MG63 (cell line): ENCODE measurements at places on chromosomes 12 and 14. TPM values are rescaled to one million over a fixed set of nuclear protein-coding genes. Genes with fewer than 3 reads are reported as not detected.

GRCh38 chr12:71973687-71974086 is 35.0 kb downstream of the TPH2 start:
- no peak for DNase-seq

- no peak for DNase-seq
Measured at GRCh38 chr12:51381226-51382079, 9.8 kb downstream of the GALNT6 start.

- DNase-seq = no peak
Measured at GRCh38 chr12:2509137-2509536, 285.6 kb upstream of the FKBP4 start.

DNA sequence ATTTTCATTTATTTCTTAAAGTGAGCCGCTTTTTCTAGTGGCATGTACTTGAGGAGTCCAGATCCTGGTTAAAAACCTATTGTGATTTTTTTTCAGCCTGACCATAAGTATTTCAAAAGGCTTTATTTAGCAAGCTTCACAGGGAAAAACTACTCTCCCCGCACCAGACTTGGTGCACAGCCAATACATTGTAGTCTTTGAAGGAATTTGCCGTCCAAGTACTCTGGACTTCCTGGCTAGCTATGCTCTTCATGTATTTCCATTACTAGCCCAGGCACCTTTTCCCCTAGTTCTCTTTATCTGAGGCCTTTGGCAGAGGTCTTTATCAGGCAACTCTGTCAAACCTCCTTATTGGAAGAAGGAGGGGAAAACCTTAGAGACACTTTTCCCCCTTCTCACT is 234.7 kb downstream of the CCDC91 start:
- DNase-seq = no peak

GRCh38 chr12:92784797-92785562 is 82.2 kb downstream of the PLEKHG7 start:
- DNase-seq = no peak

GRCh38 chr12:13444076-13444475 is 247.6 kb downstream of the EMP1 start:
- no peak for DNase-seq

- no peak for DNase-seq
Measured at GRCh38 chr14:64061706-64062105, 208.9 kb downstream of the SYNE2 start.

Gene ACTN1
- total RNA-seq = 61.9 and 80.5 TPM in 2 replicates

- DNase-seq = peak; percentile 50
Measured at GRCh38 chr14:39266525-39266870, 32.8 kb downstream of the MIA2 start.

Gene TMPRSS12
- total RNA-seq = not detected in 2 replicates

Gene MDGA2
- total RNA-seq = not detected in 2 replicates

DNA sequence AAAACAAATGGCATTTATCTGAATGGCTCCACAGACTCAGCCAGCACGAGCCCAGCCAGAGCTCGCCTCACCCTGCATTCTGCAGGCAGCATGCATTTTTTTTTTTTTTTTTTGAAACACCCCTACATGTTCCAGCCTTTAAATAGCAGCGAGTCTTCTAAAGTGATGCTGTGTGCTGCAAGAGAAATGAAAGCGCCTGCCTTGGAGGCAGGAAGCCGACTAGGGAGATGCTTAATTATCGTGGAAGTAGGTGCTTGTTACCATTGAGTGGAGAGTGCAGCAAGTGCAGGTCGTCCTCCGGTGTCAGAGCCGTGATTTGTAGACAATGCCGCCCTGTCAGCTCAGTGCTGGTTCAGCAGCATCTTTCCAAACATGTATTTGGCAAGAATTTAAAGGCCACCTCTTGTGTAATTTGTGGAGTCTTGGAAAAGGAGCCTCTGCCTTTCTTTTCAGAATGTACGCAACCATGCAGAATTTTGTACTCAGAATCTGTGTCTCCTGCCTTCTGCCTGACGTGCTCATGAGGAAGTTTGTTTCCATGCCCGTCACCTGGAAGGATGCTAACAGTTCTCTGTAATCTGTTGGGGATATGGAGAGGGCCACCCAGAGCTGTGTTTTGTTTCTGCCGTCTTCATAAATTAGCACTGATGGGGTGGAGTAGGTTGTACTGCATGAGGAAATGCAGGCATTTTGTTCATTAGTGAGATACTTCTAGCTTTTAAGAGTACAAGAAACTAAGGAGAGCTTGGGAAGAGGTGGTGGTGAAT is 345.9 kb upstream of the RGS6 start:
- no peak for DNase-seq

DNA sequence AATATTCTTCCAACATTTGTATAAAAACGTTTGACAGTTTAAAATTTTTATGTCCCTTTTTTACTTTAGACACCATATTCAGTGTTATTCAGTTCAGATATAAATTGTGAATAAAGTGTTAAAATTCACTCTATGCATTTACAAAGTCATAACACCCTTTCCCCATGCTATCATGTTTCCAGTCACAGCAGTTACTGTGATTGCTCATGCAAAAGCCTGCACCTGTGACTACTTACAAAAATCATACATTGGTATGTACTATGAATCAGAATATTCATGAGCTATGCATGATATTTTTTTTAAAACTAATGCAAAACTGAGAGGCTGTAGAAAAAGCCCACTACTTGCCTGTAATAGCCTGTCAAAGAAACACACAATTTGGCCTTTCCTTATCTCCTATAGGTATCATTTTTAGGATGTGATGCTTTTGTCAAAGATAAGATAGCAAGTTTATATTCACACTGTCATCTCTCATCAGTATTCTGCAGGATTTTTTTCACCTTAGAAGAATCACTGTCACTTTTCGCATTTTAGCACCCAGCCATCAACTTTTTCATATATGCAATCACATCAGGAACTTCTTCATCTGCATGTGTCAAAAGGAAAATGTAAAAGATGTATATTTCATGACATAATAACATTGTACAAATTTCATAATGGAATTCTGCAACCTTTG is 443.2 kb downstream of the C12orf50 start:
- DNase-seq = no peak

Gene SLC25A21
- total RNA-seq = 1.8 and 8.7 TPM in 2 replicates

DNA sequence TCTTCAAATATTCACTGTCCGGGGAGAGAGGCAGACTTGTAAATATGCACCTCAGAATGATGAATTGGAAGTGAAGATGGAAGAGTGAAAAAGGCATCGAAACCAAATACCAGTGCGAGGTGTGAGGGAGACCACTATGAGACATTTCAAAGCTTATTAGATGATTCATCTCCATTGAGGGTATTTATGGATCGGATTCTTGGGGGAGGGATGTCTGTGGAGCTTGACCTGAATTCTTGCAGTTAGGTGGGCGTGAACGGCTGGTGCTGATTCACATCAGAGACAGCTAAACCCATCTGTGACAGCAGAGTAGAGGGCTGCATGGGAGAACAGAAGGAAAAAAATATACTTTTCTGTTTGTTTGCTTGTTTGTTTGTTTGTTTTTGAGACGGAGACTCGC is 677.2 kb downstream of the AACS start:
- peak; percentile 12 for DNase-seq

GRCh38 chr12:128947209-128947608 is 93.9 kb downstream of the GLT1D1 start:
- DNase-seq = no peak

DNA sequence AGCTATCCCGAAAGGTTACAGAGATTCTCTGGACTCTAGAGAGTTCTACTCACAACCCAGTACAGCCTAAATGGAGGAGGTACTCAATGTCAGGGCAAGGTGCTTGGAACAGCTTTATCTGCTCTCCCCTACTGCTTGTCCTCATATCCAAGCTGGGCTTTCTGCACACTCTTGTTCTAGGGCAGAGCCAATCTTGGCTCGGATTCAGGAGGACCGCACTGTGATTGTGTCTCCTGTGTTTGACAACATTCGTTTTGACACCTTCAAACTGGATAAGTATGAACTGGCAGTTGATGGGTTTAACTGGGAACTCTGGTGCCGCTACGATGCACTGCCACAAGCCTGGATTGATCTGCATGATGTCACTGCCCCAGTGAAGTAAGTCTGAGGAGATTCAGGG is 25.0 kb downstream of the GALNT8 start:
- DNase-seq = no peak

DNA sequence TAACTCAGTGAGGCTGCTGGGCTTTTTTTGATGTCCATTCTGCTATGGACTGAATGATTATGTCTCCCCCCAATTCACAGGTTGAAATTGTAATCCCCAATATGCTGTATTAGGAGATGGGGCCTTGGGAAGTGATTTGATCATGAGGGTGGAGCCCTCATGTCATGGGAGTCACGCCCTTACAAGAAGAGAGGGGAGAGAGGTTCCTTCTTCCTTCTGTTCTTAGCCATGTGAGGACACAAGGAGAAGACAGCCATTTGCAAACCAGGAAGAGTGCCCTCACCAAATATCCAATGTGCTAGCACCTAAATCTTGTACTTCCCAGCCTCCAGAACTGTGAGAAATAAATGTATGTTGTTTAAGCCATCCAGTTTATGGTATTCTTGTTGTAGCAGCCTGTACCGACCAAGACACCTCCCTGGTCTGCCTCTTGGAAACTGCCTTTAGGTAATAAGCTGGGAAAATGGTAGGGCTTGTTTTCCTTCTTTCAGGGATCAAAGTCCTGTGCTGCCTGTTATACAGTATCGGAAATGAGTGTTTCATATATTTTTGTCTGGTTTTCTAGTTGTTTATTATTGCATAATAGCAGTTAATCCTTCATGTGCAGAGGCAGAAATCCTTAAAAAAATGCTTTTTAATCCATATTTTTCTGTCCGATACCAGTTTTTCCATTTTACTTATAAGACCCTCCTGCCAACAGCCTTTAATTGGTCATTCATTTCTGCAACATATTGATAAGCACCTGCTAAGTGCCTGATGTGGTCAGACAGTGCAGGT is 16.3 kb downstream of the BORCS5 start:
- no peak for DNase-seq

DNA sequence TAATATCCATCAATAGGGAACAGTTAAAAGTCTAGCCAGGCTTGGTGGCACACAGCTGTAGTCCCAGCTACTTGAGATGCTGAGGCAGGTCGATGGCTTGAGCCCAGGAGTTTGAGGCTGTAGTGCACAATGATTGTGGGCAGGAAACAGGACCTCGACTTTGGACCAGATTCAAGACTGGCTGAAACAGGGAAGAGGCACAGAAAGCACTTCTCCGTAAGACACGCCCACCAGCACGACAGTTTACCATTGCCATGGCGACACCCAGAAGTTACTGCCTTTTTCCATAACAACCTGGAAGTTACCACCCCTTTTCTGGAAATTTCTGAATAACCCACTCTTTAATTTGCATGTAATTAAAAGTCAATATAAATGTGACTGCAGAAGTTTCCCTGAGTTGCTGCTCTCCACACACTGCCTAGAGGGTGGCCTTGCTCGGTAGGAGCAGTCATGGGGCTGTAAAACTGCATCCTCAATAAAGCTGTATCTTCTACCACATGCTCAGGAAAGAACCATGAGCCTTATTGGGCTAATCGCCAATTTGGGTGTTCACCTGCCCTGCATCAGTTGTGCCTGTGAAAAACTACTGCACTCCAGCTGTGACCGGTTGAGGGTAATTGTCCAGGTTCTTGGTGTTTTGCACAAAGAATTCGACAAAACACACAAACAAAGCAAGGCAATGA is 4.6 kb upstream of the LRRC23 start:
- DNase-seq = peak; percentile 48

- DNase-seq = no peak
Measured at GRCh38 chr14:105049753-105050550, 15.3 kb downstream of the GPR132 start.

GRCh38 chr14:90344331-90345238 is 12.8 kb upstream of the NRDE2 start:
- DNase-seq = no peak

Gene SSPN
- total RNA-seq = 0.13 TPM in 1 of 2 replicates, not detected in the other

Gene BHLHE41
- 0.03 TPM in 1 of 2 replicates, not detected in the other for total RNA-seq

- no peak for DNase-seq
Measured at GRCh38 chr14:30779210-30779609, 95.1 kb upstream of the COCH start.

Gene SYCP3
- not detected in 2 replicates for total RNA-seq

Gene STRAP
- total RNA-seq = 261 and 422 TPM in 2 replicates

- peak; percentile 49 for DNase-seq
Measured at GRCh38 chr14:22653012-22653621, 9.0 kb upstream of the OR6J1 start.
